Activated CD8-positive, alpha-beta memory T cell treated with anti-CD3 and anti-CD28 coated beads for 1 hour (primary cell): ENCODE measurements at places on chromosomes 3 and 15.

GRCh38 chr3:148736086-148736485, 38.4 kb downstream of the AGTR1 start:
- no peak for DNase-seq

GRCh38 chr15:62494197-62494596, 329.1 kb upstream of the C2CD4B start:
- no peak for DNase-seq

GRCh38 chr15:55389264-55389607, 18.9 kb downstream of the CCPG1 start:
- no peak for DNase-seq

- DNase-seq: no peak
Measured at GRCh38 chr3:160159806-160160205, 65.4 kb upstream of the C3orf80 start.

DNA sequence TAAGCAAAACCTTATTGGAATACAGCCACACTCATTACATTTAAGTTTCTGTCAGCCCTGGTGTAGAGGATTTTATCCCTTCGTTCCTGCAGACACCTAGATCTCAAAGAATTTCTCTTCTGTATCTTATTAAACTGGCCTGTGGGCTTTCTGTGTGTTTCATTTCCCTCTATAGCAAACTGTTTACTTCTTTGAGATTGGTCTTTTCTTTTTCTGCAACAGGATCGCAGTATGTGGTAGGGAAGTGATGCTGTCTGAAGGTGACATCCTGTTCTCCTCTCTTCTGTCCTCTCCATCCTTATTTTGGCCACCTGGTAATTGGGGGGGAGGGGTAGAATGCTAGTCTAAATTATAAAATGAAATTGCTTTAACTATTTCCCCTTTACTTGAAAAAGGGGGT, 25.5 kb downstream of the ATP1B3 start:
- no peak for DNase-seq

GRCh38 chr15:81008312-81008711, 7.6 kb downstream of the TLNRD1 start:
- DNase-seq: no peak

DNA sequence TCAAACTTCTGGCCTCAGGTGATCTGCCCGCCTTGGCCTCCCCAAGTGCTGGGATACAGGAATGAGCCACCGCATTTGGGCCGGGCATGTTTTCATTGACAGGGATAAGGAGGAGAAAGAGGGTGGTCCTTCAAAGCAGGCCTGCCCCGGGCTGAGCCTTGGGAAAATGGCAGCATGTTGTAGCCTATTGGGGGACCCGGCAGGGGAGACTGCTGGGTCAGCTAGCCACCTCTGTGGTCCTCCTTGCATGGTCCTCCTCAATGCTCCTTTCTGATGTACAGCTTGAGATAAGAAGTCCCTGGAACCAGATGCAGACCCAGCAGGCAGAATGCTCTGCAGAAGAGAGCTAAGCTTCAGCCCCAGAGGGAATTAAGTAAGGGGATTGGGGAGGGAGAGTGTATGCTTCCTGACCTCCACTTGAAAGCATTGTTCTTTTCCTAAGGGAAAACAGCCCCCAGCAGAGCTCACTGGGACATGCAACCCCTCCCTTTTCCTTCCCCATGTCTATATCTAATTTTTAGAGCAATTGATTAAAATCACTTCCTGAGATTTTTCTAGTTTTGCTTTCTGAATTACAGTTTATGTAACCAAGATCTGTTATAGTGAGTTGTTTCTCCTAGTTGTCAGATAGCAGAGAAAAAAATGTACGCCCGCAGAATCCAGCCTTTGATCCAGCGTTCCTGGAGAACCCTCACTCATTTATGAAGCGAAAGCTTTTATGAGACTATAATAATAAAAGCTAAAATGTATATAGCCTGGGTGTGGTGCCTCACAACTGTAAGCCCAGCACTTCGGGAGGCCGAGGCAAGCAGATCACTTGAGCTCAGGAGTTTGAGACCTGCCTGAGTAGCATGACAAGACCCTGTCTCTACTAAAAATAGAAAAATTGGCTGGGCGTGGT, 48.7 kb upstream of the VILL start:
- DNase-seq: no peak

GRCh38 chr3:127431066-127431465, 143.2 kb upstream of the PRR20G start:
- no peak for DNase-seq
